ENCODE measurements at places on chromosomes 16 and 17. TPM values are rescaled to one million over a fixed set of nuclear protein-coding genes. Genes with fewer than 3 reads are reported as not detected.

Gene DNAAF8
- total RNA-seq, result 0.68 TPM

Gene CBX4
- total RNA-seq, result 57.2 TPM

DNA sequence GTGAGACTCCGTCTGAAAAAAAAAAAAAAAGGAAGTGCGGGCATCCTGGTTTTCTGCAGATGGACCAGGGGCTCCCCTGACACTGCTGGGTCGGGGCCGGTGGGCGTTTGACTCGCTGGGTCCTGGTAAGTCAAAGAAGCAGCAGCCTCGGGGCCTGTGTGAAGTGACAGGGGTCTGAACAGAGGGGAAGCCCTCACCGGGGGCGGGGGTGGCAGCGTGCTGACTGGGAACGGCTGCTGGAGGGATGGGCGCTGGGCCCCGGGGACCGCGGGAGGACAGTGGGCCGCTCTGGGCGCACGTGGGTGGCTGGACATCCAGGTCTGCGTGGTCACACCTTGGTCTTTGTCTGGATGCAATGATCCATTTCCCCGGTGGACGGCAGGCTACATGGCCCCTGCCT is 8.2 kb downstream of the GALNS start:
- H3K36me3 ChIP-seq, result no peaks in the 10 kb centered on the region
- no peak for DNase-seq
- no peak overlapping the region for H3K27ac ChIP-seq
- no peaks in the 10 kb centered on the region for H3K4me1 ChIP-seq
- no peaks in the 10 kb centered on the region for H3K27me3 ChIP-seq
- no peak overlapping the region for H3K4me3 ChIP-seq

DNA sequence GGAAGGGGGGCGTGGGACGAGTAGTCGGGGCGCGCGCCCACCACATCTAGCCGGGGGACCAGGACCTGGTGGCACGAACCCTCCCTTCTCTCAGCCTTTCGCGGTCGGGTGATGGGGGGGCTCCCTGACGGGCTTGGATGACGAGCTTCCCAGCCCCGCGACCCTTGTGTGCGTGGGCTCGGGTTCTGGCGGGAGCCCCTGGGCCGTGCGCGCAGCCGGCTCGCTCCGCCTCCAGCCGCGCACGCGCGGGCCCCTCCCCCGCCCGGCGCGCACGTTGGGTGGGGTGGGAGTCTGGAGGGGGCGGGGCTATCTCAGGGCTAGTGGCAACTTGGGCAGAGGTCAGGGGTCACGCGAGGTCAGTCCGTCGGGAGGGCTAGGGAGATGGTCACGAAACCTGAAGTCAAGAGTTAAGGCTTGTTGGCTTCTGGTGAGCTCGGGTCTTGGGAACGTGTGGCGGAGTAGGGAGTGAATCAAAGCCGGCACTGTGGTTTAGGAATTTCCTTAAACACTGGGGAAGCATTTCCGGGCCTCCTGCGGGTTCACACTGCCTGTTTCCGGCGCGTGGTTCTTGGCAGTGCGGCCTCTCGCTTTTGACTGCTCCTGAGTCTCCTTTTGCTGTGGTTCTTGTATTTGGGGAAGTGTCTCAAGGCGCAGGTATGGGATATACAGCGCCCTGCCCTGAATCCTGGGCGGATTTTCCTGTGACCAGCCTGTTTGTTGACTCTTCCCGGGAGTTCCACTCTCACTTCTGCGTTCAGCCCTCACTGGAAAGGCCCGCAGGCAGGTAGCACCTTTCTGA is at the start of gene SRCAP:
SRCAP (plus strand) TSS at position 356 of the 799 bp plus-strand sequence. CDS start 1,654 bp downstream, outside the sequence.
- peak within 1 kb of the TSS; percentile 97 for H3K4me3 ChIP-seq
- peaks cover 42% of the 10 kb centered on the region for H3K4me1 ChIP-seq
- peaks cover 31% of the 10 kb centered on the region for H3K36me3 ChIP-seq
- peak within 1 kb of the TSS; percentile 99 for H3K27ac ChIP-seq

Gene CA7
- total RNA-seq, result not detected

GRCh38 chr16:60655514-60656153 is 1380.6 kb downstream of the CDH8 start:
- H3K36me3 ChIP-seq, result no peaks in the 10 kb centered on the region
- no peaks in the 10 kb centered on the region for H3K27me3 ChIP-seq
- no peaks in the 10 kb centered on the region for H3K4me1 ChIP-seq
- no peak for DNase-seq

GRCh38 chr16:27515874-27516353 is 33.8 kb downstream of the GTF3C1 start:
- H3K4me1 ChIP-seq, result no peaks in the 10 kb centered on the region
- no peaks in the 10 kb centered on the region for H3K27me3 ChIP-seq
- peaks cover 10% of the 10 kb centered on the region for H3K36me3 ChIP-seq

DNA sequence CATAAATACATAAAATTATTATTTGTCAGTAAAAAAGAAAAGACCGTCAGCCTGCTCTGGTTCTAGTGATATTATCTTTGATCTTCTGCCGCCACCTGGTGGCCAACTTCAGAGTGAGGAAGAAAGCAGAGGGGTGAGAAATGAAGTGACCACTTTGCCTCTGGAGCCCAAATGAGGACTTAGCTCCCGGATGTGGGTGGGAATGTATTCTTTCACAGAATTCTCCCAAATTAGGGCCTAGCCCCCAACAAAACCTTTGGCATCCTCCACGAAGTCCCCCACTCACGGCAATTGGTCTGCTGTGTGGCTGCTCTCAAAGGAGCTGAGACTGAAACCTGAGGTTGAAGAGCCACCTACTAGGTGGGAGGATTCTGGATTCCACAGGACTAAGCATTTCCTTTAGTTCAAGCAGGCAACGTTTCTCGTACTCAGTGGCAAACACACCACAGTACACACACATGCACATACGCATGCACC is 4.9 kb upstream of the ZNF267 start:
- peaks cover 65% of the 10 kb centered on the region for H3K4me1 ChIP-seq
- peak; percentile 89 for DNase-seq
- H3K4me3 ChIP-seq, result peak overlapping the region; percentile 64

Gene NPIPB8
- 1.0 TPM for total RNA-seq

- H3K27ac ChIP-seq, result no peak overlapping the region
- H3K27me3 ChIP-seq, result peaks cover 36% of the 10 kb centered on the region
- no peaks in the 10 kb centered on the region for H3K4me1 ChIP-seq
Measured at GRCh38 chr17:27396941-27397340, 59.3 kb upstream of the KSR1 start.

Gene XYLT1
- 59.4 TPM for total RNA-seq

Gene KRT39
- not detected for total RNA-seq

DNA sequence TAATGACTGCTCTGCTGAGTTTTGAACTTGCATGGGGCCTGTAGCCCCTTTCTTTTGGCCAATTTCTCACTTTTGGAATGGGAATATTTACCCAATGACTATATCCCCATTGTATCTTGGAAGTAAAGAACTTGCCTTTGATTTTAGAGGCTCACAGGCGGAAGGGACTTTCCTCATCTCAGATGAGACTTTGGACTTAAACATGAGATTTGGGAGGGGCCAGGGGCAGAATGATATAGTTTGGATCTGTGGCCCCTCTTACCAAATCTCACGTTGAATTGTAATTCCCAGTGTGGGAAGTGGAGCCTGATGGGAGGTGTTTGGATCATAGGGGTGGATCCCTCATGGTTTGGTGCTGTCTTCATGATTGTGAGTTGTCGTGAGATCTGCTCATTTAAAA is 42.7 kb upstream of the SDK2 start:
- no peaks in the 10 kb centered on the region for H3K4me1 ChIP-seq
- DNase-seq, result no peak
- no peak overlapping the region for H3K27ac ChIP-seq
- H3K27me3 ChIP-seq, result peaks cover 13% of the 10 kb centered on the region

- H3K4me1 ChIP-seq, result peaks cover 14% of the 10 kb centered on the region
- no peak overlapping the region for H3K27ac ChIP-seq
- H3K4me3 ChIP-seq, result no peak overlapping the region
- H3K36me3 ChIP-seq, result no peaks in the 10 kb centered on the region
- peaks cover 54% of the 10 kb centered on the region for H3K27me3 ChIP-seq
- DNase-seq, result no peak
Measured at GRCh38 chr17:50210240-50211225, 9.1 kb upstream of the COL1A1 start.

- no peak overlapping the region for H3K27ac ChIP-seq
- no peaks in the 10 kb centered on the region for H3K36me3 ChIP-seq
- peak; percentile 43 for DNase-seq
- no peak overlapping the region for H3K4me3 ChIP-seq
- no peaks in the 10 kb centered on the region for H3K4me1 ChIP-seq
- H3K27me3 ChIP-seq, result peaks cover 6% of the 10 kb centered on the region
Measured at GRCh38 chr17:46782250-46782953, 36.1 kb downstream of the WNT3 start.

GRCh38 chr16:25568991-25569390 is 122.8 kb upstream of the HS3ST4 start:
- DNase-seq, result no peak
- H3K4me1 ChIP-seq, result no peaks in the 10 kb centered on the region
- H3K36me3 ChIP-seq, result no peaks in the 10 kb centered on the region
- no peaks in the 10 kb centered on the region for H3K27me3 ChIP-seq

Gene PLXDC1
- 3.3 TPM for total RNA-seq

- DNase-seq, result no peak
- H3K27ac ChIP-seq, result peak overlapping the region; percentile 91
- peak overlapping the region; percentile 79 for H3K4me3 ChIP-seq
- H3K27me3 ChIP-seq, result no peaks in the 10 kb centered on the region
- H3K36me3 ChIP-seq, result peaks cover 32% of the 10 kb centered on the region
Measured at GRCh38 chr17:2089021-2089422, 34.1 kb downstream of the HIC1 start.

Gene DYNLRB2
- total RNA-seq, result not detected

DNA sequence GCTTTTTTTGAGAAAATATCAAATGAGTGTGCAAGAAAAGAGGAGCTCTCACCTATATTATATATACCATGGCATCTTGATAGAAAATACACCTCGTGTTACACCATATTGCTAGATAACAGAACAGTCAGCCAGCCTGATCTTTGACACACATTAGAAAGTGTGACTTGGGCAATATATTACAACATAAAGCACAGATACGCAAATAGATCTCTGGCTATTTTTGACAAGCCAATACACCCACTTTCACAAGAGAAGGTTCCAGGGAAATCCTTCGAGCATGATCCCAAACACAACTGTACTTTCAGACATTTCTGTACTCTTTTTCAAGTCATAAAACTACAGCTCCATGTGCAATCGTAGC is 9.4 kb downstream of the GGA2 start:
- peaks cover 61% of the 10 kb centered on the region for H3K4me1 ChIP-seq
- no peak overlapping the region for H3K4me3 ChIP-seq
- DNase-seq, result no peak
- H3K36me3 ChIP-seq, result peaks cover 12% of the 10 kb centered on the region

DNA sequence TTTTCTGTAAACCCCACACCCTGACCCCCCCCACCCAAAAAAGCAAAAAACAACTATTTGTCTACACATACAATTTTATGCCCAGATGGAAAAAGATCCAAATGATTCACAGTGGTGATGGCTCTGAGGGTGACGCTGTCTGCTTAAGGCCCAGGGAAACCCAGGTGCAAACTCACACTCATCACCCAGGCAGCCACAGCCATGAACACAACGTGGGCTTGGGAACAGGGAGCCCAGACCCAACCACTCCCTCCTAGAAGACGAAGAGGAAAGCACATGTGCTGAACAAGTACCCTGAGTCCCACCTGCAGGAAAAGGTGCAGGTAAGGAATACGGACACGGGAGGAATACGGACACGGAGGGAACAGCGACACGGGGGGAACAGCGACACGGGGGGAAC is 5.4 kb downstream of the HBQ1 start:
- DNase-seq, result no peak
- H3K36me3 ChIP-seq, result peaks cover 27% of the 10 kb centered on the region
- H3K27me3 ChIP-seq, result no peaks in the 10 kb centered on the region
- no peak overlapping the region for H3K4me3 ChIP-seq
- peaks cover 8% of the 10 kb centered on the region for H3K4me1 ChIP-seq
- no peak overlapping the region for H3K27ac ChIP-seq

- H3K4me1 ChIP-seq, result no peaks in the 10 kb centered on the region
- H3K27me3 ChIP-seq, result no peaks in the 10 kb centered on the region
- no peaks in the 10 kb centered on the region for H3K36me3 ChIP-seq
- H3K4me3 ChIP-seq, result no peak overlapping the region
- no peak for DNase-seq
Measured at GRCh38 chr16:64878940-64879339, 242.9 kb downstream of the CDH11 start.

GRCh38 chr16:85152414-85153030 is 40.2 kb upstream of the CIBAR2 start:
- no peak overlapping the region for H3K27ac ChIP-seq
- H3K36me3 ChIP-seq, result no peaks in the 10 kb centered on the region
- H3K4me3 ChIP-seq, result no peak overlapping the region
- H3K4me1 ChIP-seq, result peaks cover 5% of the 10 kb centered on the region
- DNase-seq, result no peak
- no peaks in the 10 kb centered on the region for H3K27me3 ChIP-seq

Gene SETD6
- total RNA-seq, result 16.0 TPM

DNA sequence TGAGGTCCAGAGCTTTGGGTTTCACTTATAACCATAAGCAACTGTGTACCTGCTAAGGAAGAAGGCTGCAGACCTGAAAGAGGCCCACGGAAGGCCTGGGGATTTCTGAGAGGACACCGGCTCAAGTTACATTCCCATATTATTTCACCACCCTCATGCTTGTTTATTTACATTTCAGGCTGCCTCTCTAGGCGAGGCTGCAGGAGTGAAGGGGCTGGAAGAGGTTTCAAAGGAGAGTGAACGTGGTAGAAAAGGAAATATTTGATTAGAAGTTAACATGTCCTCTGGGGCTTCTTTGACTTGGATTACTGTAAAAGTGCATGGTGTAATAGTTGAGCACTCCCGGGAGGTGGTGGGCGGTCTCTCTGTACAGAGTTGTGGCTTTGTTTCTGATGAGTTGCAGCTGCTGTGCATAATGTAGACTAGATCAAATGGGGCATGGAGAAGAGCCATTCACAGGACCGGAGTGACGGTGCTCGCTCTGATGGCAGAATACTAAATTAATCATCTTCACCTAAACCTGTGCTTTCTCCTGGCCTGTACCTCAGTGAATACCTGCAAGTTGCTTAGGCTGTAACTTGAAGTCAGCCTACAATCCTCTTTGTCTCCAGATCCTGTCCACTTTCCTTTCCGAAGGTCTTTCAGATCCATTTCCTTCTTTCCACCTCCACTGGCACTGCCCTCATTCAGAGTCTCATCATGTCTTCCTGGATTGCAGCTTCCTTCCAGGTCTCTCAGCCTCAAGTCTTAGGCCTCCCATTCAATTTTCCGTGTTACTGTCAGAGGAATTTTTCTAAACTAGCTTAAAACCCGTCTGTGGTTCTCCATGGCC is 1.9 kb upstream of the CPD start:
- no peak overlapping the region for H3K27ac ChIP-seq
- H3K27me3 ChIP-seq, result peaks cover 2% of the 10 kb centered on the region
- peaks cover 49% of the 10 kb centered on the region for H3K4me1 ChIP-seq
- peaks cover 3% of the 10 kb centered on the region for H3K36me3 ChIP-seq

Gene CDC42EP4
- 0.58 TPM for total RNA-seq

- no peak overlapping the region for H3K4me3 ChIP-seq
- H3K36me3 ChIP-seq, result no peaks in the 10 kb centered on the region
- no peak for DNase-seq
- no peak overlapping the region for H3K27ac ChIP-seq
- peaks cover 2% of the 10 kb centered on the region for H3K27me3 ChIP-seq
Measured at GRCh38 chr17:81184555-81184954, 18.5 kb upstream of the AATK start.

Gene ALDH3A1
- not detected for total RNA-seq

Gene TADA2A
- total RNA-seq, result 40.6 TPM

Gene ABCC12
- total RNA-seq, result not detected

Gene IL21R
- total RNA-seq, result 23.5 TPM

Gene HBA2
- total RNA-seq, result not detected
